ENCODE measurements at places on chromosomes 12 and 14. TPM values are rescaled to one million over a fixed set of nuclear protein-coding genes. Genes with fewer than 3 reads are reported as not detected.

Gene LRFN5
- total RNA-seq = not detected

Gene WDHD1
- total RNA-seq = 13.5 TPM

Gene JPH4
- not detected for total RNA-seq

Gene LTB4R2
- 5.5 TPM for total RNA-seq

Gene GALC
- 13.2 TPM for total RNA-seq

Gene SDR9C7
- total RNA-seq = not detected

Gene C12orf43
- 24.9 TPM for total RNA-seq

Gene TPH2
- total RNA-seq = not detected

Gene NEUROD4
- total RNA-seq = not detected

Gene MARS1
- 134 TPM for total RNA-seq

Gene NRXN3
- total RNA-seq = 0.97 TPM

Gene SERPINA10
- 0.06 TPM for total RNA-seq

Gene FAM186B
- 0.08 TPM for total RNA-seq

Gene LRRC10
- not detected for total RNA-seq

Gene INHBE
- 0.20 TPM for total RNA-seq

Gene KCNK10
- not detected for total RNA-seq

Gene CHST11
- total RNA-seq = 33.1 TPM

Gene KRT1
- not detected for total RNA-seq

Gene SLC25A47
- not detected for total RNA-seq

Gene SERPINA12
- not detected for total RNA-seq

Gene OR4E2
- not detected for total RNA-seq

Gene LRRC43
- total RNA-seq = not detected

Gene RNF212B
- total RNA-seq = not detected

Gene A2ML1
- not detected for total RNA-seq

Gene IL31
- not detected for total RNA-seq

Gene KCNC2
- not detected for total RNA-seq

Gene LGR5
- total RNA-seq = not detected

Gene OR4K17
- total RNA-seq = not detected

Gene PLEKHG3
- 51.5 TPM for total RNA-seq

Gene GALNT8
- not detected for total RNA-seq

Gene LRCOL1
- not detected for total RNA-seq

Gene ALDH1L2
- total RNA-seq = 3.9 TPM

Gene MANSC4
- not detected for total RNA-seq

Gene EML5
- total RNA-seq = 0.84 TPM

Gene RND1
- total RNA-seq = 19.3 TPM

Gene SAMD15
- 2.3 TPM for total RNA-seq
